Sciatic nerve (tissue), 2 donors: ENCODE measurements at places on chromosomes 5 and 9. TPM values are rescaled to one million over a fixed set of nuclear protein-coding genes. Genes with fewer than 3 reads are reported as not detected.

SLC45A2 gene
- not detected for total RNA-seq

ARL14EPL gene
- total RNA-seq, result not detected

PPP1R26 gene
- 13.9 TPM for total RNA-seq

RANBP6 gene
- 13.2 TPM for total RNA-seq

HRH2 gene
- 4.3 TPM for total RNA-seq

NXNL2 gene
- 1.3 TPM for total RNA-seq

CBY3 gene
- not detected for total RNA-seq

CORO2A gene
- total RNA-seq, result 3.7 TPM

CTXN3 gene
- not detected for total RNA-seq

IFNA14 gene
- not detected for total RNA-seq

GFI1B gene
- total RNA-seq, result not detected

- no peak for DNase-seq
Measured at GRCh38 chr5:146116361-146116760, 11.0 kb upstream of the PLAC8L1 start.

- DNase-seq, result no peak
Measured at GRCh38 chr9:33111631-33112030, 35.2 kb upstream of the SMU1 start.

- DNase-seq, result no peak
Measured at GRCh38 chr9:126226991-126227936, 99.4 kb upstream of the MVB12B start.

DNA sequence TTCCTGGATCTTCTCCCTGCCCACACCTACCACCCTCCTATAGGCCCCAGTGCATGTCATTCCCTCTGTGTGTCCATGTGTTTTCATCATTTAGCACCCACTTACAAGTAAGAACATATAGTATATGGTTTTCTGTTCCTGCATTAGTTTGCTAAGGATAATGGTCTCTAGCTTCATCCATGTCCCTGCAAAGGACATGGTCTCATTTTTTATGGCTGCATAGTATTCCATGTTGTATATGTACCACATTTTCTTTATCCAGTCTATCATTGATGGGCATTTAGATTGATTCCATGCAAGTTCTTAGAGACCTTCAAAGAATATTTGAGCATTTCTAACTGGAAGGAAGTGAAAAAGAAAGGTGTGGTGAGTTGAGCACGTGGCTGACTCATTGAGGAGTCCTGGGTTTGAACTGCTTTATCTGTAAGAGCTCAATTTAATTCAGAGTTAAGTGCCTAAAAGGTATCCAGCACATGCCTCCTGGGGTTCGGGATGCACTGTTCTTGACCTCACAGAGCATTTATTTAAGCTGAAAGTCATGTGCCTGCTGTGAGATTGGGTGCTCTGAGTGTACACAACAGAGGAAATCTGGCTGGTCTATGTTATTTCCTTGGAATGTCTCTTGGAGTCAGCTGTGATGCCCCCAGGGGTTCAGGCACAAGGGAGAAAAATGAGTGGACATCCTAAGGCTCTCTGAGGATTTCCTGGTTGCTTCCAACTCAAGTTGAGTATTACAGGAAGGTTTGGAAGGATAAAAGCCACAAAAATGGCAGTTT lies 56.4 kb downstream of the SH3GL2 start:
- DNase-seq, result no peak

- no peak for DNase-seq
Measured at GRCh38 chr9:134717924-134718645, 76.5 kb downstream of the COL5A1 start.

- DNase-seq, result no peak
Measured at GRCh38 chr5:125210242-125210947, 464.0 kb upstream of the ZNF608 start.

GRCh38 chr9:131545786-131546335 lies 538 bp downstream of the PRRT1B start:
- DNase-seq, result no peak

- DNase-seq, result no peak
Measured at GRCh38 chr5:67454957-67455561, 258.5 kb upstream of the CD180 start.

- DNase-seq, result no peak
Measured at GRCh38 chr5:126811515-126812198, 34.7 kb downstream of the LMNB1 start.

GRCh38 chr9:76395381-76395780 lies 1.2 kb upstream of the RFK start:
- DNase-seq, result no peak

DNA sequence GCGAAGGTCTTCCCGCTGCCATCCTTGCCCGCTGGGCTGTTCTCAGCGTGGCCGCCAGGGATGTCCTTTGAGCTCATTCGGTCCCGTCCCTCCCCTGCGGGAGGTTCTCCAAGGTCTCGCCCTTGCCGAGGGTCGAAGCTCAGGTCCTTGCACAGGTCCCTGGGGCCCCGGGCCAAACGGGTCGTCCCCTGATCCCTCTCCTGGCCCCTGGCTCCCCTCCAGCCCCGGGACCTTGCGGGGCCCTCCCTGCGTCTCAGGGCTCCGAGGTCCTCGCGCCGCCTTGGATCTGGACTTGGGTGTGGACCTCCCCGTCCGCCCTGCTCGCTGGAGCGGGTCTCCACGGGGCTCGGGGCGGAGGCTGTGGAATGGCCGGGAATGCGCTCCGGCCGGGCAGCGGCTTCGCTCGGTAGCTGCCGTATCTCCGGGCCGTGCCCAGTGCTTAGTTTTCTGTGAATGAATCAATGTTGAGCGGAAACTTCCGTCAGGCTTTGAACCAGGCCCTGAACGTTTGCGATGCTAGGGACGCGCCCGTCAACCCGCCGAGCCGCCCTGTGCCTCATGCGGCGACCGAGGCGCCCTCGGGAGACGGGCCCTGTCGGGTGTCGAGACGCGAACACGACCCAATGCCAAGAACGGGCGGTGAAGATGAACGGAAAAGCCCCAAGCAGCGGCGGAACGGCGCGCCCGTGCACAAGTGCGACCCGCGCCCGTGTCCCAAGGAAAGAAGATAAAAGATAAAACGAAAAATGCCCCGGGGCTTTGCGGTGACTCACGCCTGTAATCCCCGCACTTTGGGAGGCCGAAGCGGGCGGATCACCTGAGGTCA lies 780 bp downstream of the RNU6ATAC start:
- peak; percentile 81 for DNase-seq

DNA sequence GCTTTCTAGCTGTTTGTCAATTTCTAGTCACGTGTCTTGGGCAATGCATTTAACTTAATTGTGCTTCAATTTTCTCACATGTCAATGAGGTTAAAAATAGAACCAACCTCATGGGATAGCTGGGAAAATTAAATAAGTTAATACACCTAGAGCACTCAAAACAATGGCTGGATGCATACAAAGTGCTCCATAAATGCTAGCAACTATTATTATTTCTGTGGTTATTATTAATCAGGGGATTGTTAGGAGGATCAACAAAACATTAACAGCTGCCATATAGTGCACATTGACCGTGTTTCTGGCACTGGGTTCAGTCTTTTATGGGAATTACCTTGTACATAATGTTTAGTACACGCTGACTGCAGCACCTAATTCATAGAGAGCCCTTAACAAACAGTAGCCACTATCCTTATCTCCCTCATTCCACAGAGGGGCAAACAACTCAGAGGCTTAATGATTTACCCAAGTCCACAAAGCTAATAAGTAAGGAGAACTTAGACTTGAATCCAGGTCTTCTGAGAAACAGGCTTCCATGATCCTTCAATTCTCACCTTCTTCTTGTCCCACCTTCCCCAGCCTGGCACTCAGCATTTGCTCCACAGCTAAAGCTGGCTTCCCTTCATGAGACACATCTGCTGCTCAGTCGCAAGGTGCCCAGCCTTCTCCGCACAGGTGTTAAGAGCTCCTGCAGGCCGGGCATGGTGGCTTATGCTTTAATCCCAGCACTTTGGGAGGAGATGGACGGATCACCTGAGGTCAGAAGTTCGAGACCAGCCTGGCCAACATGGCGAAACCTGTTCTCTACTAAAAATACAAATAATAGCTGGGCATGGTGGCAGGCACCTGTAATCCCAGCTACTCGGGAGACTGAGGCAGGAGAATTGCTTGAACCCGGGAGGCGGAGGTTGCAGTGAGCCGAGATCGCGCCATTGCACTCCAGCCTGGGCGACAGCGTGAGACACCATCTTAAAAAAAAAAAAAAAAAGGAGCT lies 137.4 kb upstream of the ABCA1 start:
- no peak for DNase-seq

DNA sequence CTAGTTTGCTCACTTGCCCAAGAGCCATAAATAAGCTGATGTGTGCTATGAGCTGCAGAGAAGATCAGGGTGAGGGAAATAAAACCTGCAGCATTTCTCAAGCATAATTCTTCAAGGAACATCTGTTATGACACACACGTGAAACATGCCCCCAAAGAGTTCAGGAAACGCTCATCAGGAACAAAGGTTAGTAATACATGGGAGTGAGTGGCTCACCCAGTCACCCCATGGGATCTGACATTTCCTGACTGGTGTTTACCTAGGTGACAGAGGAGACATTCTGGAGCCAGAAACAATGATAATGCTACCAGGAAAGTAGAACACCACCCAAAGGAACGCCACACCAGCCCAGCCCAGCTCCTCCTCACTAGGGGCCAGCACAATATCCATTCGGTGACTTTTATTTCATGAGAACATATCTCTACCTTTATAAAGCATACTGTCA lies 66.0 kb downstream of the FRMD3 start:
- DNase-seq, result no peak

GRCh38 chr5:40333459-40334241 lies 346.1 kb upstream of the PTGER4 start:
- DNase-seq, result no peak

DNA sequence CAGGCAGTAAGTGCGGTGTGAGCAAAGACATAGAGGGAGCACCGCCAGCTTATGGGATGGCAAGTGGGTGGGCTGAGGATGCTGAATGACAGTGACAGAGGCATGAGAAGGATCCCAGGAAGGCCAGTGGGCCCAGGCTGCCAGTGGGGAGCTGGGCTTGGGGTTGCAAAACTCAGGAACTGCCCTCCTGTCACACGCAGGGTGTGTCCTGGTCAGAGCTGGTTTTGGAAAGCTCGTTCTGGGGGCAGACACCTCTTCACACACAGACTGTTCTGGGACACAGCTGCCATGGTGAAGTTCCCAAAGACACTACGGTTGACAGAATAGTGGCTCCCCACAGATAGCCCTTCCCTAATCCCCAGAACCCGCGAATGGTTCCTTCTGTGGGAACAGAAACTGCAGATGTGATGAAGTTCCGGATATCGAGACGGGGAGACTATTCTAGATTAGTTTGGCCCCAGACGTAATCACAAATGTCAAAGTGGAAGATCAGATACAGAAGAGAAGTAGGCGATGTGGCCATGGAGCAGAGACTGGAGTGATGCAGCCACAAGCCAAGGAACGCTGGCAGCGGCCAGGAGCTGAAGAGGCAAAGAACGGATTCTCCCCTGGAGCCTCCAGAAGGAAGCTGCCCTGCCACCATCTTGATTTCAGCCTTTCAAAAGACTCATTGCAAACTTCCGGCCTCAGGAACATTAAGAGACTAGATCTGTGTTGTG lies 159.0 kb downstream of the COL23A1 start:
- DNase-seq, result no peak

- DNase-seq, result no peak
Measured at GRCh38 chr9:18235181-18235908, 238.6 kb upstream of the ADAMTSL1 start.

- DNase-seq, result no peak
Measured at GRCh38 chr5:77935506-77936364, 159.6 kb upstream of the TBCA start.

DNA sequence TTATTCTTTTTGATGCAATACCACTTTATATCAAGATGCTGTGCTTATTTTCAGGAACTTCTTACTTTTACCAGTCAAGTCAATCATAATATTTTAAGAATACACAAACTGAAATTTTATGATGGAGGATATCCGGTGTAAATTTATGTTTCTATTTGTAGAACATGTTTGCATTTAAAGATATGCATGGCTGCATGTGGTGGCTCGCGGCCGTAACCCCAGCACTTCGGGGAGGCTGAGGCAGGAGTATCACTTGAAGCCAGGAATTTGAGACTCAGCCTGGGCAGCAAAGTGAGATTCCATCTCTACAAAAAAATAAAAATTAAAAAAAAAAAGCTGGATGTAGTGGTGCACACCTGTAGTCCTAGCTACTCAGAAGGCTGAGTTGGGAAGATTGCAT lies 73.5 kb upstream of the ALDH1A1 start:
- no peak for DNase-seq
